ENCODE measurements at places on chromosomes 1 and 21. TPM values are rescaled to one million over a fixed set of nuclear protein-coding genes. Genes with fewer than 3 reads are reported as not detected.

IGSF5 gene
- total RNA-seq, result not detected

FLG2 gene
- not detected for total RNA-seq

CTSK gene
- total RNA-seq, result 18.0 TPM

EDARADD gene
- total RNA-seq, result 5.0 TPM

SERINC2 gene
- total RNA-seq, result not detected

AMY2A gene
- total RNA-seq, result not detected

FAM78B gene
- 0.30 TPM for total RNA-seq

SF3B4 gene
- total RNA-seq, result 56.0 TPM

KRTAP11-1 gene
- not detected for total RNA-seq

ARHGEF16 gene
- total RNA-seq, result not detected

POU3F1 gene
- 1.7 TPM for total RNA-seq

LRRC38 gene
- not detected for total RNA-seq

LCE1E gene
- total RNA-seq, result not detected

TPRG1L gene
- 26.9 TPM for total RNA-seq

LAMC2 gene
- not detected for total RNA-seq

OR2L13 gene
- total RNA-seq, result not detected

CRNN gene
- total RNA-seq, result not detected

C1orf210 gene
- total RNA-seq, result not detected

CGN gene
- total RNA-seq, result 0.37 TPM

WNT2B gene
- 1.2 TPM for total RNA-seq

RHBG gene
- not detected for total RNA-seq

RAB25 gene
- 1.5 TPM for total RNA-seq

POFUT2 gene
- total RNA-seq, result 55.6 TPM

C4BPA gene
- total RNA-seq, result not detected

COL6A1 gene
- total RNA-seq, result 2.2 TPM

CTPS1 gene
- 42.5 TPM for total RNA-seq

CLDN17 gene
- total RNA-seq, result not detected

ESRRG gene
- total RNA-seq, result not detected

RGS18 gene
- total RNA-seq, result 38.3 TPM

ATP6V1G3 gene
- total RNA-seq, result not detected

Data from CD4-positive, CD25-positive, alpha-beta regulatory T cell (primary cell).